ENCODE measurements at places on chromosomes 3 and 15.

GRCh38 chr3:78689378-78689777 lies 1078.4 kb downstream of the ROBO1 start:
- DNase-seq: no peak

- DNase-seq: no peak
Observed at GRCh38 chr15:39642011-39642640, 61.2 kb downstream of the THBS1 start.

DNA sequence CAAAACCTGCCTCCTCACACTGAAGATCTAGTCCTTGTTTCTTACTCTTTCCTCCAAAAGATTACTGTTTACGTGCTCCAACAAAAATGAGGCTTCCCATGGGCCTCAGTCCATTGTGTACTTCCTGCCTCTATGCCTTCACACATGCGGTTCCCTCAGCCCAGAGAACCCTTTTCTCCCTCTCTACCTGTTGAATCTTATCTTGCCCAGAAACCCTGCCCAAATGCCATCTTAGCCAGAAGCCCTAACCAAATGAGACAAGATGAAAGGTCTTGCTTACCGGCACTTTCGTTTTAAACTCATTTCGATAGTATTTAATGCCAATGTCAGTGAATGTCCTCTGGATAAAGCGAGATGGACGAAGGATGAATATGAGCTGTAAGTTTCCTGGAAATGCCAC lies 85.5 kb downstream of the B3GNT5 start:
- DNase-seq: no peak

- no peak for DNase-seq
Observed at GRCh38 chr15:65551183-65551582, 20.9 kb downstream of the HACD3 start.

DNA sequence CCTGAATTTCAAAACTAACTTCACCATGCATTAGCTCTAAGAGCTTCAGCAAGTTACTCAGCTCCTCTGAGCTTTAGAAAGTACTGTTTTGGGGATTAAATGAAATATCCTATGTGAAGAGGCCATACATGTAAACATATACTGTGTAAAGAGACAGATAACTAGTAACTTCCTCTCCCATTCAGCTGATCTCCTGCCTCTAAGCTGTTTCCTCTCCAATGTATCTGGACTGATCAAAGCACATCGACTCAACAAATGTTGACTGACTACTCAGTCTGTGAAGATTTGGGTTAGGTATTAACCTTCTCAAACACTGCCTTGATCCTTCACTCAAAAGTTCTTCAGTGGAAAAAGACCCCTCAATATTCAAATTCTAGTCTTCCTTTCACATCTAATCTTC lies 82.0 kb downstream of the BOC start:
- no peak for DNase-seq

DNA sequence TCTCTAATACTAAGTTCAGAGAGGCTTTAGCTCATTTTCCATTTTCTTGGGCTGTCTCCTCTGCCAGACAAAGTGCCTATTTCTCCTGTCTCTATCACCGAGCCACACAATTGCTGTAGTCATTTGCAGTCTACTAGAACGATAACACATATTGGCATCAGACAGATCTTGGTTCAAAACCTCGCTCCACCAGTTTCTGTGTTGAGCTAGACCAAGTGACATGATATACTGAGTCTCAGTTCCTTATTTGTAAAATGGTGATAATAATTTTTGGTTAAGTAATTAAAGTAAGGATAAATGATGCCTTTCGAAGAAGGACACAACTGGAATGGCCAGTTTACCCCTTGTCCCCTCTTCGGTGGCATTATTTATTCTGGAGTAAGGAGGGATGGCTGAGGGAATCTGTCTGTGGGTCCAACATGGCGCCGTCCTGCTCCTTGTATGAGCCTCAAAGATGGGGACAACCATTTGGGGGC lies 398 bp upstream of the RAB7A start:
- no peak for DNase-seq

DNA sequence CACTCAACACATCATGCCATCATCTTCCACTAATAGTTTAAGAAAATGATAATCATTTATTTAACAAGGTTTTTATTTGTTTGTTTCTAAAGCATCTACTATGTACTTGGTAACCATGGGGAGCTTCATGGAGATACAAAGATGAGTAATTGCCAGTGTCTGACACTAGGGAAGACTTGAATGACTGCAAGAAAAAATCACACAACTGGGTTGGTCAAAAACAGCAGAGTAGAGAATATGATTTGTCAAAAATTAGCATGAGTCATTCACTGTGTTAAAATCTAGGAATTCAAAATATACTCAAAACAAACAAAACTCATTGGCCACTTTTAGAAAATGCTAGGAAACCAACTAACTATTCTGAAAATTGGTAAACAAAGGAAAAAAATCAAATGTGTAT lies 6.3 kb downstream of the BNC1 start:
- no peak for DNase-seq

DNA sequence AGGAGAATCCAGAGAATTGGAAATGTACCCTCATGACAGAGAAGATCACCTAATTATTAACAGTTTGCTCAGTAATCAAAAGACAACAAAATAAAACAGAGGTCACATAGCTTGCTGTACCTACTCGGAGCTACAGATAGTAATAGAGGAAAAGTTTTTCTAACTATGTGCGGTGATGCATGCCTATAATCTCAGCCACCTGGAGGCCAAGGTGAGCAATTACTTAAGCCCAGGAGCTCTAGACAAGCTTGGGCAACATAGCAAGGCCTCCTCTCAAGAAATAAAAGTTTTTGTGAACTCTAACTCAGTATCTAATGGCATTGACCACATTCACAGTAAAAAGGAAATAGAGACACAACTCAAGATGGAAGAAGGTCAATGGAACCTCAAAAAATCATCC lies 243.6 kb downstream of the ATP8B4 start:
- DNase-seq: no peak

DNA sequence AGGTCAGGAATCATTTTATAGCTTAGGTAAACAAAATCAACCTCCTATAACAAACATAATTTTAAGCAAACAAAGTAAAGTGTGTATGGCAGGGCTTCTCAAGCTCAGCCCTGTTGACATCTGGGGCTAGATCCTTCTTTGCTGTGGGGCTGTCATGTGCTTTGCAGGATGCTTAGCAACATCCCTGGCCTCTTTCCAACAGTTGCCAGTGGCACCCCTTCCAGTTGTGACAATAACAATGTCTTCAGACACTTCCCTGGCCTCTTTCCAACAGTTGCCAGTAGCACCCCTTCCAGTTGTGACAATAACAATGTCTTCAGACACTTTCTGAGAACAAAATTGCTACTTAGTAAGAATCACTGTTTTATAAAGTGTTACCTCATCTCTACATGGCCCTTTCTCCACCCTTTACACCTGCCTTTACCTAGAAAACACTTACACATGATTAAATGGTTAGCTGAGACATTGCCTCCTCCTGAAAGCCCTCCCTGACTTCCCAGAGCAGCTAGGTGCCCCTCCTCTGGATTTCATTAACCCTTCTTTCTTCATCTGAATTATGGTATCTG lies 194.0 kb upstream of the LMCD1 start:
- DNase-seq: no peak

DNA sequence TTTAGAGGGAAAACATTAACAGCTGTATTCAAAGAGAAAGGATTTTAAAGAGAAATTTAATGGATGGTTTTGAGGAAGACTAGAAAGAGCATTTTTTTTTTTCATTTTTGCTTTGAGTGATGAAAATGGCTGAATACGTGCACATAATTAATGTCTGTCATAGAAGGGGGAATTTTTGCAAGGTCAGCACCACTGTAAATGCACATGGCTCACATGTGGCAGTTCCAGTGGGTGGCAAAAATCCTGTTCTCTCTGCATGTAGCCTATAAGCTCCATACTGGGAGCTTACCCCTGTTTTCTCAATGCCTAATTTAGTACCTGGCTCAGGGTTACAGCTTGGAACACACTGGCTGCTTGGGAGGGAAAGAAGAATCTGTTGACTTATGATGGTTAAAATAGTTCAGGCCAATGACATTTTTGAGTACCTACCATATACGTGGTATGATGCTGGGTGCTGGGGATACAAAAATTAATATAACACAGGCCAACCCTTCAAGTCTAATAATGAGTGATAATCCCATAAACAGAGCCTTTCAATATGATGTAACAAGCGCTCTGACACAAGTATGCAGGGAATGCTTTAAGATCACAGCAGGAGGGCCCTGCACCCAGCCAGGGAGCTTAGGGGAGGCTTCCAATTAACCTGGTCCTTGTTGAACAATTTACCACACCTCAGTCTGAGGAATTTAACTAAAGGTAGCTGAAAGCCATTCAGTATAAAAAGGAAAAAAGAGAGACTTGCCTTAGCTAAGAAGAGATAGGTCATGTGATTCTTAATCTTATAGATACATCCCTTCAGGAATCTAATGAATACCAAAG lies 33.0 kb downstream of the HSPBAP1 start:
- DNase-seq: no peak

DNA sequence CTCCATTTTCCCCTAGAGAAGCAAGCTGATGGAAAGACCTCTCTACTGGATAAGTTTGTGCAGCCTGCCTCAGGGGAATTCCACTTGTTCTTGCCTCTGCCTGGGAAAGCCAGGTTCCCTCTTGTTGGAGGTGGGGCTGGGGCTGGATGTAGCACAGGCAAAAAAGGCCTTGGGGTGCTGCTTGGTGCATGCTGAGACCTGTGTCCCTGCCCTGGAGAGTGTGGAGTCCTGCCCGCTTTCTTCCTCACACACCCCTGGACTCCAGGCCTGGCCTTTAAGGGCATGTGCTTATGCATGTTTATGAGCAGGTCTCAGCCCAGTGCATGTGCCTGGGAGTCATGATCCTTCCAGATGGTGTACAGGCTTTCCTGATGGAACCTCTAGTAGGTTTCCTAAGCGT lies 23.5 kb upstream of the JMJD7 start:
- no peak for DNase-seq

All from activated naive CD4-positive, alpha-beta T cell (primary cell).